Dorsolateral prefrontal cortex (tissue), 122 donors: ENCODE measurements at places on chromosomes 1 and 21. TPM values are rescaled to one million over a fixed set of nuclear protein-coding genes. Genes with fewer than 3 reads are reported as not detected.

Gene IVL
- not detected for total RNA-seq

Gene RGS8
- 3.1 TPM for total RNA-seq

Gene GATAD2B
- 79.3 TPM for total RNA-seq

Gene GJA4
- 1.7 TPM for total RNA-seq

Gene KRTAP19-6
- total RNA-seq, result not detected

Gene BTBD19
- total RNA-seq, result 5.6 TPM

Gene S100A4
- total RNA-seq, result 7.0 TPM

GRCh38 chr21:34592120-34592955, 22.6 kb downstream of the RCAN1 start:
- no peak for DNase-seq

GRCh38 chr1:77202751-77203150, 16.5 kb downstream of the PIGK start:
- no peak for DNase-seq

DNA sequence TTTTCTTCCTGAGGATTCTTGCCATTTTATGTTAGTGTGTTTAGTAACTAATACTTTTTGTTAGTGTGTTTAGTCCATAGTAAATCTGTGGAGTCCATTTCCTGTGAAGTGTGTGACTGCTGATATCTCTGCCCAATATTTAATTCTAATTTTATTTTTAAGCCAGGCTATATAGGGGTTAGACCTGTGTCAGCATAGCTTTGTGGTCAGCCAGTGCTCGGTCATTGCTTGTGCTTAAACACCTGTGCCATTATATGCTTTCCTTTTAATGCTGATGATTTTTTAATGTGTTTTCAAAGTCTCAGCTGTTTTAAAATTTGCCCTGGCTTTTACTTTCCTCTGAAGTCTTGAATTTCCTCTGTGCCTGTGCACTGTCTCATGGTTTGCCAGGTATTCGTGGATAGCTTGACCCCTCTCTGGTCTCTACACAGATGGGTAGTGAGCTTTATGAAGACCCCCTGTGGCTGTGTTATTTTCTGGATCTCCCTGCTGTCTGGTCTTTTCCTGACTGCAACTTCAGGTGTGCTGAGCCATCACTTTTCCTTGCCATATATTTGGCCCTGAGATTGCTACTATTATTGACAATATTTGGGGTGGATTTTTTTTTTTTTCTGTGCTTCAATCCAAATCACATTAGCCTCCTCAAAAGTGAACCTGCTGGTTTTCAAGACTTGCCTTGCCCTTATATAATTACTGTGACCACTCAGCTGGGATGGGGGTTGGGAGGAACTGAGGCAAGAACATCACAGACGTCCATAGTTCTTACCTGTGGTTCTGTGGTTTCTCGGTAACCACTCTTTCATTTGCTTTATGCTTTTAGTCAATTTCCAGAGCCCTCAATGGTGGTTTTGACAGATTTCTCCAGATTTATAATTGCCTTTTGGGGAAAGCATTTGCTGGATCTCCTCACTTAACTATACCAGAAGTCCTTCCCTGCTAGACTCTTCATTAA, 59.6 kb downstream of the RPS6KC1 start:
- no peak for DNase-seq

- DNase-seq, result no peak
Measured at GRCh38 chr1:233244183-233244582, 51.3 kb downstream of the PCNX2 start.

DNA sequence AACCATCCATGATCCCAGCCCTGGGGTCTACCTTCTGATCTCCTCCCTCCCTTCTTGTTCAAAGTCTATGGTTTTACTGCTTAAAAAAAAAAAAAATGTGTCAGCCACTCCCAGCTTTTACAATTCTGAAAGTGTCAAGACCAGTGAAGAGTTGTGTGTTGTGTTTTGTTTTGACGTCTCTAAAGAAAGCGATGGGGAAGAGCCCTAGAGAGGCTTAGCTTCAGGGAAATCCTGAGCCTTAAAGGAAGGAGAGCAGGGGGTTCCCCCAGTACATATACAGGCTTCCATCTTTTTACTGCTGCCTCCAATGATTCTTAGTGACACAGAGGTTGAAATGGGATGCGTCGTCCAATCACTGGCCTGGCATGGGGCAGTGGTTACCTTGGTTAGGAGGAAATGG, 13.9 kb upstream of the FMOD start:
- DNase-seq, result no peak

DNA sequence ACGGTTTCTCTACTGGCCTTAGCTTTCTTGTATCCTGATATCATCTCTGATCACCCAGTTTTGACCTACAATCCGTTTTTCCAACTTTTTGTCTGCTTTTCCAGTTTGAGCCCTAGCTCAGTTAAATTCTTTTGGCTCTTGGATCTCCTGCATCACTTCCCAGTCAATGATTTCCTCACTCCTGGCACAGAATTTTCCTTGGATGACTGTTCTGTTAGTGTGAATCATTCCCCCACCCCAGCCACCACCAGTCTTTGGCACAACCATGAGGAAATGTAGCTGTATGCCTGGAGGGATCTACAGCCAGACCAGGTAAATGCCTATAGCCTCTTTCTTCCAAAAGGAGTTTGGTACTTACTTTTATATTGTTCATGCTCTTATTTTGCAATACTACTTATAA, 187.2 kb upstream of the PTGFR start:
- no peak for DNase-seq

GRCh38 chr1:94552071-94552586, 10.6 kb upstream of the F3 start:
- DNase-seq, result no peak

DNA sequence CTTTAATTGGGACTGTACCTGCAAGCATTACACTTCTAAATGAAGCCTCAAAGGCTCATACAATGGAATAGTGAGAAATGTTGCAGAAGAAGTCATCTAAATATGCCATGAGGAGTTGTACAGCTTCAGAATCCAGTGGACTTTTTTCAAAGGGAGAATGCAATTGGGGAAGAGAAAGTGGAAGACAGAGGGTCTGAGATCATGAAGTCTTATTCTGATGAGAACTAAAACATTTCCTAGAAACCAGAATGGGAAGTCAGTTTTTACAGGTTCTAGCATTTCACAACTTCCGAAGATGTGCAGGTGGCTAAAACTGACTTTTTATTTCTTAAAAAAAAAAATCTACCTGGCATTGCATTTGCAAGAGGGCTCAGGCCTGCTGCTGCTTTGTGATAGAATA, 424.4 kb upstream of the RUNX1 start:
- DNase-seq, result no peak

DNA sequence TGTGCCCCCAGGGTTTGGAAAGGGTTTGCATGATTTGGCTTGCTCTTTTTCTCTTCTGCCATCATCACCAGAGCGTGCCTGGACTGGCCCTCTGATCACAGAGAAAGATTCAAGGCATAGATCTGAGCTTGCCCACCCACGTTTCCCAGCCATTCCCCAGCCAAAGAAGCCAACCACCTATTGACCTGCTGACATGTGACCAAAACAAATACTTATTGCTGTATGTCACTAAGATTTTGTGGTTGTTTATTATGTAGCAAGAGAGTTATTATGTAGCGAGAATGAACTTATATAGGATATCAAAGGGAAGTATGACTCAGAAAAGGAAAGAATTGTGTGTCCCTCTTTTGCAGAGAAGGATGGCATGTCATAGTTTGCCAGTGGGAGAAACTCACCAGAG, 59.9 kb downstream of the UBE2U start:
- no peak for DNase-seq

DNA sequence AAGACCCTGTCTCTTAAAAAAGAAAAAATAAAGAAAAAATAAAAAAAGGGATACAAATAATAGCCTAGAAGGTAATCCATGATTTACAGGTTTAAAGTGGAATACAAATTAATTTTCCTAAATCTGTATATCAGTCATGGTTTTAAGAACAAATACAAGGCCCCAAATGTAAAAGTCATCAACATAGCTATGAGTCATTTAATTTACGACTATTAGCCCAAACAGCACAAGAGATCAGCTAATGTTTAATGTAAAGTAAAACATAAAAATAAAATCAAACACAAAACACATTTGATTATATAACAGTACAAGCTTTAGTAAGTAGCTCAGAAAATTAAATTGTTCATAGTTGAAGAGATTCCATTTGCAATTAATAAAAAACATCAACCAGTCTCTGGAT, 20.3 kb upstream of the TAL1 start:
- DNase-seq, result no peak

- DNase-seq, result no peak
Measured at GRCh38 chr21:45988366-45989347, 7.1 kb downstream of the COL6A1 start.

DNA sequence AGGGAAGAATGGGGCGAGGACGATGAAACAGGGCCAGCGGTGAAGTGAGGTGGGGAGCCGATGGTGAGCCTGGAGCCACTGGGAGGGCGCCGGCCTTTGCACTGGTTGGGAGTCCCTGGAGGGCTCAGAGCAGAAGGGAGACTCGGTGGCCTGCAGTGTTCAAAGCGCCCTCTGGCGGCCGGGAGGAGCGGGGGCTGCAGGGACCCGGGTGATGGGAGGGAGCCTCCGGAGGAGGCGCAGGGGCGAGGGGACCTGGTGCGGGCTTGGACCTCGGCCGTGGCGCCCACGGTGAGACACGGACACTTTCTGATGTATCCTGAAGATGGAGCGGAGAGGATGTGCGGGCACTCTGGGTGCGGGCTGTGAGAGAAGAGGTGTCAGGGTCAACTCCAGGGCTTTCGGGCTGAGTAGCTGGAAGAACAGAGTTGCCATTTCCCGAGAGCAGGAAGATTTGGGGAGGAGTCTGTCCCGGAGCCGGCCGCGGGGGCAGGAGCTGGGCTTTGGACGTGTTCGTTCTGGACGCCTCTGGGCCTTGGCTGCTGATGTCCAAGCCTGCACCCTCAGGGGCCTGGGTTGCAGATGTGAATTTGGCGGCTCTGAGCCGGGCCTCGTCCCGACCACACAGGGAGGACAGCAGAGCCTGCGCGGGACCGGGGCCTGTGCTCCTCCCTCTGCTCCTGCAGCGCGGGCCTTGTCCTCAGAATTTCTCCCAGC, 29.7 kb downstream of the HEYL start:
- no peak for DNase-seq
